ENCODE measurements at places on chromosomes 12 and 14.

- DNase-seq = no peak
Measured at GRCh38 chr14:50897658-50898175, 25.9 kb downstream of the ABHD12B start.

- no peak for DNase-seq
Measured at GRCh38 chr12:106840243-106840642, 65.8 kb downstream of the RIC8B start.

- peak; percentile 58 for DNase-seq
Measured at GRCh38 chr14:64303471-64303917, 9.3 kb upstream of the ESR2 start.

DNA sequence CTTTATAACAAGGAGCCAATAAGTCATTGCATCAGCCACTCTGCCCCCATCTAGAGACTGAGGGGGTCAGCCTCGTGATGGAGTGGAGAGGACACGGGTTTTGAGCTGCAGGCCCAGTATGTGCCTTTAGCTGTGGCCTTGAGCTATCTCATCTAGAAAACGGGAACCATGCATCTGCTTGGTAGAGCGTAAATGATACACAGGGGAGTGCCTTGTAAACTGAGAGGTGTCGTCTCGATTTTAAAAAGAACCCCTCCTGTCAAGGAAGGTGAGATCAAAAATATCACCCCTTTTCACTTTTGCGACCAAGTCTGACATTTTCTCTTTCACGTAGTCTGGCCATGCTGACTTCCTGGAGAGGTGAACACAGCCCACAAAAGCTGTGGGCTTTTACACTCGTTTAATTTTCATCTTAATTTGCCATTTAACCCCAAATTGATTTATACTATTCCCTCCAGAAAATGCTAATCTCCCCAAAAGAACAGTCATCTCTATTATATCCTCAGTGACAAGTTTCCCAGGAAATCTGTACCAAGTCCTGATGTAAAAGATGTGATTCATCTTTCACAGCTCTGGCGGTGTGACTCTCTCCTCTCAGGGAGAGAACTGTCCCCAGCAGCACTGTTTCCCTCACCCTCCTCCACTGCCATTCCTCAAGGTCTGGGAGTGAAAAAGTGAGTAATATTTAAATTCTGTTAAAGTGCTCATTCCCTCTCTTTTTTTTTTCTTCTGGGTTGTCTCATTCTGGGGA, 30.6 kb downstream of the VCPKMT start:
- peak; percentile 42 for DNase-seq

- no peak for DNase-seq
Measured at GRCh38 chr12:65867394-65867793, 43.1 kb downstream of the HMGA2 start.

- DNase-seq = no peak
Measured at GRCh38 chr14:33040372-33041140, 101.9 kb downstream of the NPAS3 start.

GRCh38 chr12:123859035-123859434, 96.9 kb downstream of the DNAH10 start:
- DNase-seq = no peak

DNA sequence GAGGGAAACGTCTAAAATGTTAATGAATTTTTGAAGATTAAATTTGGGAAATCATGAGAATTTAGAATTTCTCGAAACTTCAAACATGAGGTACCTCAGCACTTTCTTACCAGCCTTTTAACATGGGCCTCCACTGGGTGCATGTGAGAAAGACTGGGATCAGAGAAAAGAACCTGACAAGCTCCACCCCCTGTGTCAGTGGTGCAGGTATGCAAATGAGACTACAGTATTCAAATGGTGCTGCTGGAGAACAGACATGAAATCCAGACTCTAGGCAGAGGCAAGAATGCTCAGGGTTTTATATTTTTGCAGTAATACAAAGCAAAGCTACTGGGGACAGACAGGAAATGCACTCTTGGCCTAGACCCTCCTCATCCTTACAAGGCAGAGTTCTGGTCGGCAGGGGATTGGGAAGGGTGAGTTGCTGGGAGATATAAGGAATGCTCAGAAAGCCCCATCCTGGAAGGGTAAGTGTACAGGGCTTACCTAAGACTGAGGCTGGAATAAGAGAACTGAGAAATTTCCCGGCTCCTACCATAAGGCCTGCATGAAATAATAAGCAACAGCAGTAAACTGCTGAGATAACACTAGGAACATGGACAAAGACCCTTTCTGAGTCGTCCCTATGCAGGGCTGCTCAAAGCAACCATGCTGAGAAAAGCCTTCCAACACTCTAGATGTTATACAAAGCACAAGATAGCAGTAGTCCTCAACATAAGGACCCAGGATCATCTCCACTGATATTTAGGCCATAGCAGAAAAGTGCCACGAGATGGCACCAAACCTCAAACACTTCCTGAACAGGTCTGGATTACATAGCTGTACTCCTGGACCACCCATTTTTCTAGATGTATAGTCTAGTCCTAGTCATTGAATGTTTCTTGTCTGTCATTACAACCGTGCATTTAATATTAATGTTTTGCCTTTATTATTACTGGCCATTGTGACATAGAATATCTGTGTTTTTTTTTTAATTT, 260.8 kb downstream of the RASSF9 start:
- peak; percentile 1 for DNase-seq
